Non-pigmented ciliary epithelial cell (primary cell): ENCODE measurements at places on chromosomes 11 and 22.

- no peak for DNase-seq
Observed at GRCh38 chr11:112583261-112583893, 322.7 kb upstream of the PLET1 start.

- no peak for DNase-seq
Observed at GRCh38 chr11:96272529-96273222, 70.3 kb downstream of the MAML2 start.

DNA sequence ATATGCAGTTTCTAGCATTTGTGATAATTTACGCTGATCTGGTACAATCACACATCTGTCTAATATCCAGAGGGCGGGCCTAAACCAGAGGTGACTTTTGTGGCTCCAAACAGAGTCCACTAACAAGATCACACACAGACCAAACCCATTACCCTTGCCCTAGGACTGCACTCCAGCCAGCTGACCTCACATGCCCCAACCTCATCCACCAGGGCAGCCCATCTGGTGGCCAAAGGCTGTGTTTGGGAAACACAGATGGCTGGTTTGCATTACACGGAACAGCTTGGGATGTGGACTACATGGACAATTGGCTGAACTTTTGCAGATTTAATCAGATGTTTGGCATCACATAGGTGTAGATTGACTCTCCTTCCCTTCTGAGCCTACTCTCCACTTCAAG is 228.2 kb downstream of the GRIK4 start:
- DNase-seq = no peak

DNA sequence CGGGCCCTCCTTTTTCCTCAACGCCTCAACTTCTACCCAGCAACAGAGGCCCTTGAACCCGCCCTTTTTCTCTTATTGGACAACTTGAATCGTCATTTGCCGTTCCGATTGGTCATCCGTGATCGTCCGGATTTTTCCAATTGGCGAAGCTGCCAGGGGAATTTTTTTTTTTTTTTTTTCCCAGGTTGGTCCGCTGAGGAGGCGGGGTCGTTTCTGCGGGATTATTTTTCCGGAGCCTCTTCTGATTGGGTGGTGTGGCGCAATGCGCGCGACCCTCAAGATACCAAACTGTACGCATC is 465 bp upstream of the TTC9C start:
- peak; percentile 92 for DNase-seq

GRCh38 chr22:34878171-34878570 is 187.8 kb upstream of the ISX start:
- no peak for DNase-seq

DNA sequence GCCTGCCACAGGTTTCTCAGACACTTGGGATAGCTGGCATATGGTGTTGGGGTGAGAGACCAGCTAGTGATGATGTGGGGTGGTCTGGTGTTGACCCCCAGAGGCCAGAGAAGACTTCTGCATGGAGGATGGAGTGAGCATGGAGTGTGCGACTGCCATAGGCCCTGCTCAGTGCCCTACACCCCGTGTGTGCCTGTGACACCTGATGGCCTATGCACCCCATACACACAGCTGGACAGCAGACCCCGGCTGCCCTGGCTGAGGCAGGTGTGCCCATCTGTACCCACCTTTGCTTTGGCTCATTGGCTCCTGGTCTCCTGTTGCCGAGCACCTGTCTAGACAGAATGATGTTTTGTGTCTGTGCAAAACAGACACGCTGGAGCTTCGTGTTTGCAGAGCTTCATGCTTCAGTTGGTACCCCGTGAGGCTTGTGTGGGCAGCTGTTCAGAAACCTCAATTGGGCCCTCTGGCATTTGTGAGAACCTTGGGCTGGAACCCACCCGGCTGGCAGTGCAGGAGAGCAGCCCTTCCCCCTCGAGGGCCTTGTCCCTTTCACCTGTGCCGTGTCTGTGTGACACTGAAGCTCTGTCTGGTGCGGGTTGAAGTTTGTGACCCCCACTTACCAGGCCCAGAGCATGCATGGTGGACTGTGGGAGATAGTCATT is 27.6 kb downstream of the BCR start:
- no peak for DNase-seq

DNA sequence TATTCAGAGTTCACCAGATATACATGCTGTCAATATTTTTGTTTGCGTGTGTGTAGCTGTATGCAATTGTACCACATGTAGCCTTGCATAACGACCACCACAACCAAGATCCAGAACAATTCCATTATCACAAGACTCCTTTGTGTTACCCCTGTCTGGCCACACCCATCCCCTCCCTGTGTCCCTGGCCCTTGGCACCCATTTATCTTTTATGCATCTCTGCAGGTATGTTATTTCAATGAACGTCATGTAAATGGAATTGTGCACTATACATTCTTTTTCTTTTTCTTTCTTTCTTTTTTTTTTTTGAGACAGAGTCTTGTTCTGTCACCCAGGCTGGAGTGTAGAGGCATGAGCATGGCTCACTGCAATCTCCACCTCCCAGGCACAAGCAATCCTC is 9.7 kb upstream of the PAFAH1B2 start:
- no peak for DNase-seq

DNA sequence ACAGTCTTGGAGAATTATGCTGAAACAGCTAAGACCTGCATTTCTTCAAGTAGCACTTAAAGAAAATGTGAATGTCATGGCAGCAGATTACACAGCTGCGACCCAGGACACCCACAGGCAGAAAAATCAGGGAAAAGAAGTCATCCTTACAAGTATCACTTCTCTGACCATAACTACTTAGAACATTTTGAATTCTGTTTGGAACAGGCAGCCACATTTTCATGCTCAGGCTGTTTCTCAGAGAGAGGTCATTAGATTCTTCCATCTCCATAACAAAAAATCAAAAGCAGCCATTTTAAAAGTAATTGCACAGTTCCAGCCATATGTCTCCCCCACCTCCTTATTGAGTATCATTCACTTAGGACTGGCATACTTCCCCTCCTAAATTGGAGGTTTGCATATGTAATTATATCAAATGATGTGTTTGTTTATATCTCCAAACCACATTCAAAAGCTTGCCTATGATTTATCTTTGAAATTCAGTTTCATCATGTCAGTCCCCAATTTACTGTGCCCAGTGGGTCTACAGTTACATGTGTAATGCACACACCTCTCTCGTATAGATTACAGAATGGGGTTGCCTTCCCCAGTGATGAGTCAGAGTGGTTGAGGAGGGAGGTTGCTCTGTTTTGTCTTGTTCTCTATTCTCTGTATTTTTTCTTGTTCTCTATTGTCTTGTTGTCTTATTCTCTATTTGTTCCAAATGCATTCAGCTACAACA is 276.5 kb upstream of the MTNR1B start:
- DNase-seq = no peak

DNA sequence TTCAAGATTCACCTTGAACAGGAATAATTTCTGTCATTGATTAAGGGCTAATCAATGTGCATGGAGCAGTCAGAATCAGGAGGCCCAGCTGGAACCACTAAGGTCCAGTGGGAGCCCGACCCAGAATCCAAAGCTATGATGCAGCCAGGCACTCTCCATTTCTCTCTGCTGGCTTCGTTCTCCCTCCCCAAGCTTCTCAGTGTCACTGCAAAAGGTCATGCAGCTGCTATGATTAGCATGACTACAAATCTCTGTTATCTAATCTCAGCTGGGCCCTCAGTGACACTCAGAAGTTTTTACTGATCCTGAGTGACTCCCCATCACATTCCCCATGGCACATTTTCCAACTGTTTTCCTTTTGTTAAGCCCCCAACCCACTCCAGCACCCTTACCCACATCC is 31.1 kb upstream of the PRSS23 start:
- no peak for DNase-seq

GRCh38 chr11:12019866-12020416 is 11.5 kb upstream of the DKK3 start:
- DNase-seq = no peak

DNA sequence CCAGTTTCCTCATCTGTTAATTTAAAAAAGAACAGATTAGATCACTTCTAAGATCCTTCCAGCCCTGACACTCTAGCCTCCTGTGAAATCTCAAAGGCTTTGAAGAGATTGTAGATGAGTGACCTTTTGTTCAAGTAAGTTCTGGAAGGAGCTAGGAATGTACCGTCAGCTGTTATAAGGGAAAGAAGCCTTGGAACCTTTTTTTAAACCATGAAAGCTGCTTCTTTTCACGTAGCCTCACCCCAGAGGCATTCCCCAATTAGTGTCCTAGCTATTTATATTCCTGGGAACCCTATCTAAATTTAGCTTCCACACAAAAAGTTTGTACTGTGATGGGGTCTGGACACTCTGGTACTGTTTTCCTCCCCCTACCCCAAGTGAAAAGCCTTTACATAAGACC is 35.8 kb upstream of the SLN start:
- DNase-seq = no peak

DNA sequence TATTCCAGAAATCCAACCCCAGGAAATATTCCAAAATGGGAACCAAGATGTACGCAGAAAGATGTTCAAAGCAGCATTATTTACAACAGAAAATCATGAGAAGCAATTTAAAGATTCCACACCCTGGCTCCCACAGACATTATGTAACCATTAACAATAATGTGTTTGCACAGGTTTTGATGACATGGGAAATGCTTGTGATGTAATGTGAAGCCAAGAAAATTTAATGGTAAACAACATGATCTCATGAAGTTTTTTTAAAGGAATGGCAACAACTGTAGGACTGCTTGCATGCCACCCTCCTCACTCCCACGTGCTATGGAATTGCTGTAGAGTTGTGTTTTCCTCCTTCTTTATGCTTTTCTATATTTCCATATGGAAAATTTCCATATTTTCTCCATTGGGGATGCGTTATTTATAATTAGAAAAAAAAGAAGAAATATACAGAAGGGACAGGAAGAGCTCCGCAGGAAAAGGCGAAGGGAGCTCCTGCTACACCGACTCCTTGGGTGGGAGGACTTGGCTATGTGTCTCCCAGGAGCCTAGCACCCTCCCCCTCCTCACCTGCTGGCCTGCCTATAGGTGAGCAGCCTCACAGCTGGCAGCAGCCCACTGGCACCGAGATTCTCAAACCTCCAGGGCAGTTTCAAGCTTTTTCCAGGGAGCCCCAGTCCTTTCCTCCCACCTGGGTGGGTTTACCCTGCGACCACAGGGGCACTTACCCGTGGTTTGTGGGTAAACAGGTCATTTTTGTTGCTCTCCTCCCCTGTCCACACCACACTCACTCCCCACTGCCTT is 20.9 kb downstream of the LRFN4 start:
- no peak for DNase-seq

GRCh38 chr22:44295406-44295805 is 17.3 kb downstream of the SHISAL1 start:
- no peak for DNase-seq

DNA sequence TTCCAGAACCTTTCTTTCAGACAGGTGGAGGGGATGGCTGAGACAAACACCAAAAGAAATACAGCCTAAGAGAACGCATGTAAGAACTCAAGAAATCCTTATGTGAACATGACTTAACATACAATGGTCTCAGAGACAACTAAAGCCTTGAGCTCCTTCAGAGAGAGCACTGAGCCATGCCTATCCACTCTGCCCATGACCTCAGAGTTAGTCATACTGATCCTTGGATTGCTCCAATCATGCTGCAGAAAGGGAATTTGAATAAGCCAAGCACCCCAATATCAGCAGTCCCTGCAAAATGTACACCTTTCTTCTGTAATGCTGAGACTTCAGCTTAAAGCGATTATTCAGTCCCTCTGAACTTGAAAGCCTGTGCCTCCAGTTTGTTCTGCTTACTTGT is 43.2 kb upstream of the CHKA start:
- DNase-seq = no peak
